ENCODE measurements at places on chromosomes 1 and 21.
A peak's percentile ranks its signal among the peaks of the same experiment; 100 is the strongest.

GRCh38 chr1:171780583-171781175 is 781 bp upstream of the METTL13 start:
- no peak for DNase-seq

DNA sequence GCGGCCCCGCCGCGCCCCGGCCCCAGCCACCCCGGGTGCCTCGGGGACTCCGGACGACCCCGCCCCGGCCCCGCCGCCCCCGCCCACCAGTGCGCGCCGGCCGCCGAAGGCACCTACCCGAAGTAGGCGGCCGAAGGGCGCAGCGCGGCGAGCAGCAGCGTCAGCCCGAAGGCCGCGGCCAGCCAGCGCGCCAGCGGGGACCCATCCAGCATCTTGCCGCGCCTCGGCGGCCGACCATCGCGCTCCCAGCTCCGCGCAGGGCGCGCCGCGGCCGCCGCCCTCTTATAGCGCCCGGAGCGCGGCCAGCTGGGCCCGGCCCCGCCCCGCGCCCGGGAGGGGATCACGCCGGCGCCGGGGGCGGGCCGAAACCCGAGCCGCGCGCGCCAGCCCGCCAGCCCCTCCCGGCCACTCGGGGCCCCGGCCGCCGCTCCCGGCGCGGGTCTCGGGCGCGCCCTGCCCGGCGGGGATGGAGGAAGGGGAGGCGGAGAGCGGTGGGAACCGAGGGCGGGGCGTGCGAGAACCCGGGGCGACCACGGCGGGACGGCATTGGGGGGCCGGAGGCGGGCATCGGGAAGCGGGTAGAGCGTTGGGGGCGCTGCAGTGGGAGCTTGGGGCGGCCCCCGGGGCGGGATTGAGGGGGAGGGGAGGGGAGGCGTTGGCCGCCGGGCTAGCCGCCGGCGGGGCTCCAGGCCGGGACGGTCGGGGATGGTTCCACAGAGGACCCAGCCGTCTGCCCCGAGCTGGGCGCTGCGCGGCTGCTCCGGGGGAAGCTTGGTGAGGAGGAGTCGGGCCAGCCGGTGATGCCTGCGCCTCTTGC is at the start of gene WNT9A:
Gene WNT9A (minus strand): TSS at position 257 of the 817 bp plus-strand sequence. CDS start 45 bp downstream, at position 212.
- DNase-seq = peak; percentile 52

DNA sequence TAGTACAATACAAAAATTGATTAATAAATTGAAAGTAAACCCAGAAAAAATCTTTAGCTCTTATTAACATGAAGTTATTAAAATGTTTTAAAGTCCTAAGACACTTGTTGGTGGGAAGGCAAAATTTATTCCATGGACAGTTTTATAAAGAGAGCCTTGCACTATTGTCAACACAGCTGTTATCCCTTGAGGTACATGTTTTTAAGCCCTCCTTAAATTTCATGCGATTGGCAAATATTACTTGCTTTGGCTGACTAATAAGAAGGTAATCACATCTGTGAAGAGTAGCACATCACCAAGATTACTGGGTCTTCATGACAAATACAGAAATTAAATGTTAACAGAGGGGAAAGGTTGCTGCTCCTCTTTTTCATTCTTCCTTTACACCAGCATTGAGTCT is 611.1 kb downstream of the BRINP3 start:
- DNase-seq = peak; percentile 24

DNA sequence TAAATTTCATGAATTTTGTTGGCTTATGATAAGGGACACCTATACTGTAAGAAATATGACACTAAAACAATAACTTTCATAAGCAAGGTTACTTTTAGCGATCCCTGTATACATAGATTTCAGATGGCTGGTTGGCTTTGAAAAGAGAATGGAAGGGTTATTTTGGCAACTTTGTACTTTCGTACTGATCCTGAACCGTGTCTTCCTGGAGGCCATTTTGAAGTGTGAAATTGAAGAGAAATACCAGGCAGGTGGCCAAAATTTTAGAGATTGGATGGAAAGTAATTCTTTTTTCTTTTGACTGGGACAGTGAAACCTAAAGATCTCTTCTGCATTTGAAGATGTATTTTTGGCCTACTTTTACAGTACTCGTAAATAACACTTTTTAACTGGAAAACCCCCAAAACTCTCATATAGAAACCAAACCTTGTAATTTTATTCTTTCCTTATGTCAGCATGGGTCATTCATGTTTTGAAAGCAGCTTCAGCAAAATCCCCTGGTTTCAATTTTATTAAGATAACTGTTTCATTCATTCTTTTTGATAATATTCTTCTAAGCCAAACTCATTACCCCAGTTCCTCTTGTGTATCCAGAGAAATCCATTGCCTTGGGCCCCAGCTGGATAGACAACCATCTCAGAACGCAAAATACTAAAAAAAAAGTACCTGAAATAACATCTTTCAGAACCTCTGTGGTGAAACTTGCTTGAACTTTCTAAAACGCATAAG is 38.4 kb upstream of the ZNF281 start:
- no peak for DNase-seq

GRCh38 chr1:165915932-165916348 is 88.5 kb downstream of the UCK2 start:
- no peak for DNase-seq

DNA sequence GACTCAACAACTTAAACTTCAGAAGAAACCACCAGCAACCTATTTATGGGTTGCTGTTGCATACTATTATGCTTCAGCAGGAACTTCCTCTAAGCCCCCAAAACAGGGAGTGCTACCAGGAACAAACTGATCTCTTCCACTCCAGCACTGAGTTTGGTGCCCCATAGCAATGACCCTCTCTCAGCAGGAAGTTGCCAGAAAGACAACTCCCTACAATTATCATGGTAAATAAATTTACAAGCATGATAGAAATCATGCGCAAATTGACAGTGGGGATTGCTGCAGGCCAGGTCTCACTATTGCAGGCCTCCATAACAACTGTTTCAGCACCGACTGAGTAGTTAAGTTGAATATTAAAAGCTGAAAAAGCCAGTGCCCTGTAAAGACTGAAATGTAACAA is 180.6 kb downstream of the PLA2G4A start:
- DNase-seq = no peak

DNA sequence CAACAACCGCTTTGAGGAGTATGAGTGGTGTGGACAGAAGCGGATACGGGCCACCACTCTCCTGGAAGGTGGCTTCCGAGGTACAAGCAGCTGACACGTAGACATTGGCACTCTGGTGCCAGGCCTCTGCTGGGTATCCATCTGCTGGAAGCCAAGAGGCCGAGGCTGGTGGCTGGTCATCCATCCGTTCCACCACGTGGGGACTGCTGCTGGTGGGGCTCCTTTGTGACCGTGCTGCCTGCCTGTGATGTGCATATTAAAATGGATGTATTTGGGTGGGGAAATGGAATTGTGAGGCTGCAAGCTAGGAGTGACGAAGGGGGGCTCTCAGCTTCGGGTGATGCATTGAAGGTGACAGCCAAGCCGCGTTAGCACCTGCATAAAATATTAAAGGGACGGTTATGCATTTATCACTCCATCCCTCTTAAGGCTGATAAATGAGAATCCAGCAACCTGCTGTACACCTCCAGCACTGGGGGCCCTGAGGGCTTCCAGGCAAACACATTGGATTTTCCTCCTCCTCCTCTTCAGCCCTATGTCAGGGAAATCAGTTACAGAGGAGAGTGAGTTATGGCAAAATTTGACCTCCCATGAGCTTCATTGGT is 38.1 kb downstream of the TMEM53 start:
- no peak for DNase-seq

GRCh38 chr1:219433496-219434131 is 179.3 kb downstream of the ZC3H11B start:
- DNase-seq = no peak

GRCh38 chr1:97680470-97680869 is 240.4 kb downstream of the DPYD start:
- no peak for DNase-seq

GRCh38 chr1:156100205-156100995 is 14.1 kb upstream of the LMNA start:
- DNase-seq = no peak

All from forelimb muscle (tissue), 1 donor.